Testis (tissue), 5 donors: ENCODE measurements at places on chromosomes 5 and 9. TPM values are rescaled to one million over a fixed set of nuclear protein-coding genes. Genes with fewer than 3 reads are reported as not detected.

GRCh38 chr5:14309878-14310531, 166.9 kb downstream of the TRIO start:
- H3K27ac ChIP-seq = no peak overlapping the region
- no peak for DNase-seq
- H3K4me1 ChIP-seq = no peaks in the 10 kb centered on the region
- no peaks in the 10 kb centered on the region for H3K36me3 ChIP-seq

The FCN2 gene
- 0.43 TPM for total RNA-seq

- no peak for DNase-seq
- no peaks in the 10 kb centered on the region for H3K4me1 ChIP-seq
- no peaks in the 10 kb centered on the region for H3K36me3 ChIP-seq
- no peak overlapping the region for H3K27ac ChIP-seq
- no peak overlapping the region for H3K4me3 ChIP-seq
These were observed 212.4 kb downstream of the SAXO1 start for GRCh38 chr9:18820566-18821095.

The CCDC183 gene
- total RNA-seq = 59.8 TPM

GRCh38 chr9:135471791-135472640, 7.6 kb upstream of the PPP1R26 start:
- H3K36me3 ChIP-seq = no peaks in the 10 kb centered on the region
- no peak overlapping the region for H3K4me3 ChIP-seq
- no peaks in the 10 kb centered on the region for H3K4me1 ChIP-seq
- H3K27ac ChIP-seq = no peak overlapping the region
- no peaks in the 10 kb centered on the region for H3K27me3 ChIP-seq

GRCh38 chr9:6382681-6383080, 30.3 kb upstream of the UHRF2 start:
- no peak overlapping the region for H3K4me3 ChIP-seq
- no peak overlapping the region for H3K27ac ChIP-seq
- no peaks in the 10 kb centered on the region for H3K27me3 ChIP-seq
- no peaks in the 10 kb centered on the region for H3K36me3 ChIP-seq

GRCh38 chr5:87705876-87706275, 293.1 kb upstream of the CCNH start:
- no peak for DNase-seq
- no peaks in the 10 kb centered on the region for H3K27me3 ChIP-seq
- no peak overlapping the region for H3K4me3 ChIP-seq
- no peaks in the 10 kb centered on the region for H3K4me1 ChIP-seq

DNA sequence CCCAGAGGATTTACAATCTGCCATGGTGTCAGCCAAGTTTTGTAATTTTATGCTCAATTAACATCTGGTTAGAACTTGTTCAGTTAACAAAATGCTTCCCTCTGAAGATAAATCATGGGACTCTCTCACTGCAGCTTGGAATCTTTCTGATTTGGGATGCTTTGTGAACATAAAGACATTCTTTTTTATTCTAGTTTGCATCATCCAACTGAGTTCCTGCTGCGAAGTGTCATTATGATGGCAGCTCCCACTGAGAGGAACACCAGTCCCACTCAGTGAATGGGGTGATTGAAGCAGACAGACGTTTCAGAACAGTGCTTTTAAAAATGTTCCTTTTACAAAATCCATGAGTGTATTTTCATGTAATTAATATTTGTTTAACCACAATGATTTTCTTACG, 863.8 kb downstream of the TLE4 start:
- H3K36me3 ChIP-seq = no peaks in the 10 kb centered on the region
- no peaks in the 10 kb centered on the region for H3K27me3 ChIP-seq
- H3K4me1 ChIP-seq = no peaks in the 10 kb centered on the region
- no peak for DNase-seq

- H3K27me3 ChIP-seq = no peaks in the 10 kb centered on the region
- H3K27ac ChIP-seq = no peak overlapping the region
- H3K36me3 ChIP-seq = no peaks in the 10 kb centered on the region
- no peaks in the 10 kb centered on the region for H3K4me1 ChIP-seq
- no peak for DNase-seq
- H3K4me3 ChIP-seq = no peak overlapping the region
These were observed 64.9 kb downstream of the NDUFAF2 start for GRCh38 chr5:61009907-61010306.

The SGCD gene
- 6.1 TPM for total RNA-seq

DNA sequence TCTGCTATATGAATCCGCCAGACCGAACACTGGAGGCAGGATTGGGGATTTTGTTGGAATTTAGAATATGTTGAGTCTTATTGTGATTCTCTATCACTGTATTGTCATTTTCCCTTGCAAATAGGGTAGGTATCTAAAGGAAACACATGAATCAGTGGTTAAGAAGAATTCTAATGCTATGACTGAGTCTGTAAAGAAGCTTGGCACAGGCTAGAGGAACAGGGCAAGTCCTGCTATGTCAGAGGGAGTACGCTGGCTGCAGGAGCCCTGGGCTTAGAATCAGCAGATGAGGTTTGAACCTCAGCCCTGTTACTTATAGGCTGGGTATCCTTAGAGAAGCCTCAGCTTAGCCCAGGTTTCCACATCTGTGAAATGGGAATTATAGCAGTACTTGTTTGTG, 198.1 kb downstream of the NR3C1 start:
- no peaks in the 10 kb centered on the region for H3K36me3 ChIP-seq
- H3K4me1 ChIP-seq = no peaks in the 10 kb centered on the region

- no peaks in the 10 kb centered on the region for H3K4me1 ChIP-seq
- H3K27ac ChIP-seq = no peak overlapping the region
- H3K36me3 ChIP-seq = no peaks in the 10 kb centered on the region
These were observed 319.8 kb downstream of the HINT1 start for GRCh38 chr5:130845049-130845765.

- peaks cover 13% of the 10 kb centered on the region for H3K4me1 ChIP-seq
- H3K4me3 ChIP-seq = no peak overlapping the region
- DNase-seq = no peak
- no peaks in the 10 kb centered on the region for H3K27me3 ChIP-seq
- H3K36me3 ChIP-seq = no peaks in the 10 kb centered on the region
- no peak overlapping the region for H3K27ac ChIP-seq
These were observed 19.9 kb downstream of the PNPLA7 start for GRCh38 chr9:137530331-137530730.

The THBS4 gene
- 18.3 TPM for total RNA-seq

GRCh38 chr5:152869971-152870370, 464.9 kb upstream of the NMUR2 start:
- H3K36me3 ChIP-seq = no peaks in the 10 kb centered on the region
- H3K27me3 ChIP-seq = no peaks in the 10 kb centered on the region
- DNase-seq = no peak
- no peak overlapping the region for H3K27ac ChIP-seq
- H3K4me3 ChIP-seq = no peak overlapping the region

GRCh38 chr9:36802201-36802920, 229.7 kb downstream of the MELK start:
- no peak for DNase-seq
- H3K4me1 ChIP-seq = no peaks in the 10 kb centered on the region
- no peak overlapping the region for H3K4me3 ChIP-seq
- H3K27ac ChIP-seq = no peak overlapping the region

The SLC34A3 gene
- 0.24 TPM for total RNA-seq

The ARL14EPL gene
- total RNA-seq = not detected

DNA sequence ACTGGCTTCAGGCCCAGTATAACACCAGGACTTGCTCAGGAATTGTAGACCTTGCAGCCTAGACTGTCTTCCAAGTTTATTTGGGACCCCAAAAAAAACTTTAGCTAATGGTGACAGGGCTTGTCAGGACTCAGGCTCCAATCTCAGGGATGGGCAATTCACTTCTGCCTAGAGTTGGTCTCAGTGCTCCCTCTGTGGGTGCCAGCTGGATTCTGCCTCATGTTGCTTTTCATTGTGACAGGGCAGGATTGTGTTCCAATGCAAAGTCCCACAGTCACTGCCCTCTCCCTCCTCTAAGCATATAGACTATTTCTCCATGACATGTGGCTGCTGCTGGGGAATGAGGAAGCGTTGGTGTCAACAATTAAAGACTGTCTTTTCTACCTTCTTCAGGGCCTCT, 174.7 kb downstream of the CYLC2 start:
- H3K4me3 ChIP-seq = no peak overlapping the region
- no peak overlapping the region for H3K27ac ChIP-seq
- no peaks in the 10 kb centered on the region for H3K36me3 ChIP-seq
- no peaks in the 10 kb centered on the region for H3K27me3 ChIP-seq
- H3K4me1 ChIP-seq = no peaks in the 10 kb centered on the region

The GMCL2 gene
- total RNA-seq = 9.8 TPM

GRCh38 chr9:76567086-76567485, 108.1 kb downstream of the GCNT1 start:
- no peak overlapping the region for H3K27ac ChIP-seq
- DNase-seq = no peak
- H3K27me3 ChIP-seq = no peaks in the 10 kb centered on the region
- no peak overlapping the region for H3K4me3 ChIP-seq

GRCh38 chr5:130605234-130605633, 559.8 kb downstream of the HINT1 start:
- no peaks in the 10 kb centered on the region for H3K4me1 ChIP-seq
- DNase-seq = no peak
- H3K36me3 ChIP-seq = no peaks in the 10 kb centered on the region
- H3K4me3 ChIP-seq = no peak overlapping the region

DNA sequence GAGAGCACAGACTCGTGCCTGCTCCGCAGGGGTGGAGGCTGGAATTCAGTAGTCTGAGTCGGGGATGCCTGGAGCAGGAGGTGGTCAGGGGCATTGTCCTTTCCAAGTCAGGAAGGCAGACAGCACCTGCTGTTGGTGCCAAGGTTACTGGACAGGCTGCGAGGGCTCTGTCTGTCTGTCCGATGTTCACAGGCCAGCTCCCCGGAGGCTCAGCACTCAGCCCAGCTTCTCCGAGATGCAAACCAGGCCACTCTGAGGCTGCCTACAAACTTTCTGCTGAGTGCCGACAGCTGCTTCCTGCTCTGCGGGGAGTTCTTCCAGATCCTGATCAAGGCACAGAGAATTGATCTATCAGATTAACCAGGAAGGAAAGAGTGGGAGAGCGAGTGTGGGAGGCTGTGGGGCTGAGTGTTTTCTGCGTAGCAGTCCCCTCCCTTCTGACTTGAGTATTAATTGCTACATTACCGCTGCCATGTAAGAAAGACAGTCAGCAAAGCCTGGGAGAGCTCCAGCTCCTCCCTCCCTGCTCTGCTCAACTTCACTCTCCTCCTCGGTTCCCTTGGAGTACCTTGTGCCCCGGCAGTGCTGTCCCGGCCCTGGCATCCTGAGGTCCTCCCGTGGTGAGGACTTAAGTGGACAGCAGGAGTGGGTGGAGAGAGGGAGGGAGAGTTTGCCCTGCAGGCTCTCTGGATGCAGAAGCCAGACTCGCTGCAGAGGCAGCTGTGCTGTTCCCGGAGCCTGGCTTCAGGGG, 36.0 kb downstream of the KCNMB1 start:
- DNase-seq = peak; percentile 62
- H3K4me3 ChIP-seq = peak overlapping the region; percentile 38
- no peaks in the 10 kb centered on the region for H3K36me3 ChIP-seq
- H3K27ac ChIP-seq = peak overlapping the region; percentile 81
- peaks cover 45% of the 10 kb centered on the region for H3K4me1 ChIP-seq
- H3K27me3 ChIP-seq = no peaks in the 10 kb centered on the region

The GOLPH3 gene
- 88.7 TPM for total RNA-seq

- H3K4me1 ChIP-seq = peaks cover 4% of the 10 kb centered on the region
- no peaks in the 10 kb centered on the region for H3K36me3 ChIP-seq
- H3K4me3 ChIP-seq = no peak overlapping the region
- DNase-seq = no peak
These were observed 35.6 kb downstream of the CD180 start for GRCh38 chr5:67160985-67161384.

DNA sequence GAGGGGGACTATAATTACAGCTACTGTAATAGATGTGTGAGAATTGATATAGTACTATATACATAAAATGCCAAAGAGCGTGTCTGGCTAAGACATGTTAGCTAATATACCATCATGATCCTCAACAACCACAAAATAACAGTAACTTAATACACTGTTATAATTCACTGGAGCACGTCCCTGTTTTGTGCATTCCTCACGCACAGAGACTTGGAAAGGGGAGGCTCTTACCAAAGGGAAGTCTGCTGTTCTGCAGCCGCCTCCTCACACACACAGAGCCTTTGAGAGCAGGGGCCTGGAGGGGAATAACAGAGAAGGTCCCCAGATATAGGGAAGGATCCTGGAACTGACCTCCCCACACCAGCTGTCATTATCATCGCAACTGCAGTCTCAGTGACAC, 97.3 kb downstream of the ANKRD18A start:
- no peaks in the 10 kb centered on the region for H3K36me3 ChIP-seq
- H3K4me1 ChIP-seq = no peaks in the 10 kb centered on the region
- H3K4me3 ChIP-seq = no peak overlapping the region
- DNase-seq = no peak
- no peaks in the 10 kb centered on the region for H3K27me3 ChIP-seq

GRCh38 chr5:109412981-109413402, 3.2 kb upstream of the PJA2 start:
- no peaks in the 10 kb centered on the region for H3K27me3 ChIP-seq
- H3K27ac ChIP-seq = no peak overlapping the region
- H3K4me1 ChIP-seq = peaks cover 4% of the 10 kb centered on the region
- no peak for DNase-seq

DNA sequence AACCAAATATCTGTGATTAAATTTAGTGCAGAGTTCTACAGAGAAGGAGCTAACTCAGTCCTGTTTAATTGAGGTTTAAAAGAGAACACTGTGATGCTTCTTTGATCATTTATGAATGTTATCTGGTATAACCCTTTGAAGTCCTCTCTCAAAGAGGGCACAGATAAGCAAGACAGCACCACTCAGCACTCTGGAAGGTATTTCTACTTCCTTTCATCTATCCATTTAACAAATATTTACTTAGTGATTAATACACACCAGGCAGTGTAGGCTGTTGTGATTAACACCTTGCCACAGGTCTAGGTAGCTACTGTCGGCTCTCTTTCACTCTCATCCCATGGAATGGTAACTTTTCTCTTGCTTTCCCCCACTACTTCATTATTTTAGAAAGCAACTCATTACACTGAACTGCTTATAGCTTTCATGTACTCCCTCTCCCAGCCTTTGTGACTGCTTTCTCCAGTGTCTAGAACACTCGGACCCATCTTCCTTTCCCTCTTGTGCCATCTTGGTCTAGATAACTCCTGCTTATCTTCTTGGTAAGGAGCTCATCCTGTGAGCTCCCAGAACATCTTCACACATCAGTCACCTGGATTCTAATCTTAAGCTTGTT, 54.7 kb downstream of the GLDC start:
- no peaks in the 10 kb centered on the region for H3K27me3 ChIP-seq
- H3K4me3 ChIP-seq = no peak overlapping the region
- H3K27ac ChIP-seq = no peak overlapping the region
- H3K4me1 ChIP-seq = no peaks in the 10 kb centered on the region

DNA sequence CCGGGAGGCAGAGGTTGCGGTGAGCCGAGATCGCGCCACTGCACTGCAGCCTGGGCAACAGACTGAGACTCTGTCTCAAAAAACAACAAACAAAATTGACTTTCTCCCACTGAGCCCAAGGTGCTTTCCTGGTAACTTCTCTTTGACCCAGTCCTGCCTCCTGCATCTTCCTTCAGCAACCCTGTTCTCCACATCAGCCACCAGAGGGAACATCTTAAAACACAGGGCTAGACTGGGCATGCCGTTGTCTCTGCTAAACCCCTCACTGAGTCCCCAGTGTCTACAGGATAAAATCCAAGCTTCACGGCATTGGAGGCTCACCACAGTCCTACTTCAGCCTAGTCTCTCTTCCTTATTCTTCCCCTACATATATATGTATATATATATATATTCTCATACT, 39.8 kb upstream of the KCNMB1 start:
- H3K27me3 ChIP-seq = no peaks in the 10 kb centered on the region
- H3K36me3 ChIP-seq = no peaks in the 10 kb centered on the region
- H3K27ac ChIP-seq = no peak overlapping the region
- peaks cover 18% of the 10 kb centered on the region for H3K4me1 ChIP-seq

- H3K4me1 ChIP-seq = no peaks in the 10 kb centered on the region
- DNase-seq = no peak
- no peak overlapping the region for H3K4me3 ChIP-seq
- H3K36me3 ChIP-seq = no peaks in the 10 kb centered on the region
- no peaks in the 10 kb centered on the region for H3K27me3 ChIP-seq
These were observed 82.0 kb downstream of the SYK start for GRCh38 chr9:90883661-90884060.

The SEC16A gene
- 90.4 TPM for total RNA-seq
